ENCODE measurements at places on chromosomes 5 and 9. TPM values are rescaled to one million over a fixed set of nuclear protein-coding genes. Genes with fewer than 3 reads are reported as not detected.
A peak's percentile ranks its signal among the peaks of the same experiment; 100 is the strongest.

- no peak for DNase-seq
Observed at GRCh38 chr5:148687427-148687826, 33.1 kb upstream of the HTR4 start.

DNA sequence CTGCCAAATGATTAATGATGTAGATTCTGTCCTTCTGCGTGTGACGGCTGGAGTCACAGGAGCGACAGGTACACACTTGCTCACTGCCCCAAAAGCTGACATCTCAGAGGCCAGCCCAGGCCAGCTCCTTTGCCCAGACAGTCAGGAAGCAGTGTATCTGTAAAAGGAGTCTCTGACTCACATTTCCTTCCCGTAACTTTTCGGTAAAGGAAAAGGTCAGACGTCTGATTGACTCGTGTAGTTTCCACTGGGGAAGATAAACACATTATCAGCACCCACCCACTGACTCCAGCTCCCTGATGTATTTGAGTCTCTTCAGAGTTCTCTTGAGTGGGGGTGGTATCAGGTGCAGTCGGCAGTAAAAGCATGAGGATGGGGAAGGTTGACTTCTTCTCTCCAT is 64.4 kb upstream of the WWC1 start:
- DNase-seq, result no peak

- DNase-seq, result no peak
Observed at GRCh38 chr5:73815631-73816030, 189.6 kb downstream of the ARHGEF28 start.

GRCh38 chr5:33608344-33609041 is 167.7 kb downstream of the TARS1 start:
- DNase-seq, result peak; percentile 19

DNA sequence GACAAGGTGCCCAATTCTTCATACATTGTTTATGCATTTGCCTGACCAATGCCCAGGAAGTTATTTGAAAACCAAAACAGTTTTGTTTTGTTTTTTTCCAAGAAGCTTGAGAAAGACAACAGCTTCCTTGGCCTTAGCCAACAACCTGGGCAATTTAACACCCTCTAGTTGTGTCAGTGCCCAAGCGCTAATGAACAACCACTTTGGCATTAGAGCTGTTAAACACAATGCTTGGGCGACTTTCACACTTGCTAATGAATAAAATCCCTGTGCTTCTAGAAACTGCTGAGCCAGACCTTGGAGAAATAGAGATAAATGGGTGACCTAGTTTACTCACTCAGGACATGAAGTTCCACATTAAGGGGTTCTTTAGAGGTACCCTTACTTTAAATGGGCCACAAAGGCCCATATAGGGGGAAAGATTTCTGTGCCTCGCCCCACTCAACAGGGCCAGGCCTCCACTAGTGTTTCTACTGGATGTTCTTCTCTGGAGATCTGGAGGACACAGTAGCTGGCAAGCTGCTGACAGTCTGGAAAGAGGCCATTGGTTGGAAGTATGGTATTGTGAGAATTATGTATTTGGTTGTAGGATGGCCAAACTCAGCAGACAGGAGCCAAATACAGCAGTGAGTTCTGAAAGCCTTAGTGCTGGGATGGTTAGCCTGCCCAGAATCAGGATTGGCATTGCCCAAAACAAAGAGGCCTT is 179.8 kb downstream of the DOCK8 start:
- DNase-seq, result no peak

GRCh38 chr9:136053757-136054142 is 41.3 kb downstream of the NACC2 start:
- DNase-seq, result no peak

GRCh38 chr5:69271376-69271775 is 36.7 kb downstream of the CDK7 start:
- DNase-seq, result peak; percentile 2

GRCh38 chr9:109793921-109794320 is 13.9 kb downstream of the PALM2AKAP2 start:
- DNase-seq, result no peak

DNA sequence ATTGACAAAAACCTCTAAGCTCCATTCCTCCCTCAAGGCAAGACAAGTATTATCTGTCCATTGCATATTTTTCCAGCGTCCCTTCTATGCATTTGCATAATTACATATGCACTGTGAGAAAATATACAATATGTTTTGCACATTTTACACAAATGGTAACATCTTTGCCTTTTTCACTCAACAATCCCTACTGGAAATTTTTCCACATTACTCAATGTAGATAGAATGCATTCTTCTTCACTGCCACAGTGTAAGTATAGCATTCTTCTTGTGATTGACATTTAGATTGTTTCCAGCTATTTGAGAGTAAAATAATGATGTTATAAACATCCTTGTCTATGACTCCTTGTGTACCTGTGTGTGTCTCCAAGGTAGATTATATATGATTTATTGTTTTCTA is 205.0 kb downstream of the SLIT3 start:
- DNase-seq, result no peak

- no peak for DNase-seq
Observed at GRCh38 chr9:79578891-79579290, 7.1 kb downstream of the TLE4 start.

DNA sequence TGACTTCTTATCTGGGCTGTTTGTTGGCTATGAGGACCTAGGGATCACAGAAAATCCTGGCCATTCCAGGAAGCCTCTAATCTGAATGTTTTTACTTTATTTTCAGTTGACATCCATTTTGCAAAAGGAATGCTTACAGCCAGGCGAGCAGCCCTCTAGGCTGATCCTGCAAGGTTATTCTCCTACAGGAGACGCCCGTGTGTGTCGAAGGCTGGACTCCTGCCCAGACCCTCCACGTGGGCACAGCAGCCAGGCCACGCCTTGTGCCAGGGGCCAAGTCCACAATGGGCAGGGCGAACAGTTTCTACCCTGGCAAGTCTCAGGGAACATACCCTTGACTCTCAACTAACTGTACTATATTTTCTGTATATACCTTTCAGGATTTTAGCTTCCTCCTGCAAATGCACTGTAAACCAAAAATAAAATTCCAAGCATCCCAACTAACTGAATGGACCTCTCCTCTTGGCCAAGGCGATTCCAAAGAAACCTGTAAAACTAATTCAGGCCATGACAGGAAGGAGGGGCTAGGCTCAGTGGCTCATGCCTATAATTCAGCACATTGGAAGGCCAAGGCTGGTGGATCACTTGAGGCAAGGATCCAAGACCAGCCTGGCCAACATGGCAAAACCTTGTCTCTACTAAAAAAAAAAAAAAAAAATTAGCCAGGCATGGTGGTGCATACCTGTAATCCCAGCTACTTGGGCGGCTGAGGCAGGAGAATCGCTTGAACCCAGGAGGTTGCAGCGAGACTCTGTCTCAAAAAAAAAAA is 5.7 kb downstream of the CMBL start:
- no peak for DNase-seq

DNA sequence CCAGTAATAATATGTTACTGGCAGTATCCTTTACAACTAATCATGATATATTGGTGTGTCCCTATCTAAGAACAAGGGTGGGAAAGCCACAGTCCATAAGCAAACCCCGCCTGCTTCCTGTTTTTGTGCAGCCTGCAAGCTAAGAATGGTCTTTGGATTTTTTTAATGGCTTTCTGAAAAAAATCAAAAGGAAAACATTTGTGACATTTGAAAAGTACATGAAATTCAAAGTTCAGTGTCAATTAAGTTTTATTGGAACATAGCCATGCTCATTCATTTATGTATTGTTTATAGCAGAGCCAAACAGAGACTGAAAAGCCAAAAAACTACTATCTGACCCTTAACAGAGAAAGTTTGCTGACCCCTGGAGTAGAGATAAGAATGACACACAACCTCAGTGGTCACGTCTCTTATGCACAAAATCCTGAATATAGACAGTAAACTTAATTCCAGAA is 12.8 kb upstream of the TMEM245 start:
- DNase-seq, result no peak

DNA sequence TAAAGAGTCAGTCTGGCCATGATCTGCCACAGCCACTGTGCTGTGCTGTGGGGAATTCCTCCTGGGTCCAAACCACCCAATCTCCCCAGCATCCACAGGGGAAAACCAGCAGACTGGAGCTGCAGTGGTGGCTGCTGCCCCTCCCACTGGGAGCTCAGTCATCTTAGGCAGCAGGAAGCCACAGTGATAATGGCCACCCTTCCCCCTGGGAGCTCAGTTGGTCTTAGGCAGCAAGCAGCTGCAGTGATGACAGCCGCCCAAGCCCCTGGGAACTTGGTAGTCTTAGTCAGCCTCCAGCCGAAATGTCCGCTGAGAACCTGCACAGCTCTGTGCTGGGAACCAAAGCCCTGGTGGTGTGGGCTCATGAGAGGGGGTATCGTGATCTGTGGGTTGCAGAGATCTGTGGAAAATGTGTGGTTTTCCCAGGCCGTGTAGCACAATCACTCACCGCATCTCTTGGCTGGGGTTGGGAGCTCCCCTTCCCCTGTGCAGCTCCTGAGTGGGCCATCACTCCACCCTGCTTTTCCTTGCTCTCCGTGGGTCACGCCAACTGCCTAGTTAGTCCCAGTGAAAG is 38.4 kb upstream of the SMIM15 start:
- DNase-seq, result no peak

- DNase-seq, result no peak
Observed at GRCh38 chr9:95939472-95939871, 64.0 kb downstream of the ERCC6L2 start.

- no peak for DNase-seq
Observed at GRCh38 chr9:75658301-75658905, 232.1 kb upstream of the PCSK5 start.

DNA sequence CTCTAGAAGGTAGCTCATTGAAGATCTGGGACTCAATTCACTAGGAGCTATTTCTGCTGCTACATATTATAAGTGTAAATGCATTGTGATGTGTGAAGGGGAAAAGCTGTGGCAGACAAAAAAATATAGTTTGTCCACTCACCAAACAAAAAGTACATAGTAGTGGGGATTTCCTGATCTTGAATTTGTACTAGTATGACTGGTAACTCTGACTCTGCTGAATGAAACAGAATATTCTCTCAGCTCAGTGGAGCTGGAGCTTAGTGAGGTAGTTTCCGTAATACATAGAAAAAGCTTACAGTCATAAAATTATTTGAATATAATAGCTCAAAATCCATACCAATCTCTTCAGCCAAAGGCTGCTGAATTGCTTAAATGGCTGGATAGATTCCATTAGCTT is 455.6 kb upstream of the CD180 start:
- no peak for DNase-seq

DNA sequence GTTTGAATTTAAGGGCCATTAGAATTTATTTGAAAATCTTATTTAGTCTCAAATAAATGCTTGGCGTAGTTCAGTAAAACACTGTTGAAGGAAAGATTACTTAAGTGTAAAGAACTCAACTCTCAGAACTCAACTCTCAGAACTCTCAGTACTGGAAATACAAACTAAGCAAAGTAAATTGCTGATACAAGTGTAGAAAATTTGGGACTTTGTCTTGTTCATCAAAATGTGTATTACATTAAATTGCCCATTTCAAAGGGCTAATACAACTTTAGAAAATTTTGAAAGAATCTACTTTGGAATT is 99.4 kb downstream of the CSNK1G3 start:
- no peak for DNase-seq

GRCh38 chr9:83681490-83681889 is 26.3 kb downstream of the UBQLN1 start:
- DNase-seq, result no peak

DNA sequence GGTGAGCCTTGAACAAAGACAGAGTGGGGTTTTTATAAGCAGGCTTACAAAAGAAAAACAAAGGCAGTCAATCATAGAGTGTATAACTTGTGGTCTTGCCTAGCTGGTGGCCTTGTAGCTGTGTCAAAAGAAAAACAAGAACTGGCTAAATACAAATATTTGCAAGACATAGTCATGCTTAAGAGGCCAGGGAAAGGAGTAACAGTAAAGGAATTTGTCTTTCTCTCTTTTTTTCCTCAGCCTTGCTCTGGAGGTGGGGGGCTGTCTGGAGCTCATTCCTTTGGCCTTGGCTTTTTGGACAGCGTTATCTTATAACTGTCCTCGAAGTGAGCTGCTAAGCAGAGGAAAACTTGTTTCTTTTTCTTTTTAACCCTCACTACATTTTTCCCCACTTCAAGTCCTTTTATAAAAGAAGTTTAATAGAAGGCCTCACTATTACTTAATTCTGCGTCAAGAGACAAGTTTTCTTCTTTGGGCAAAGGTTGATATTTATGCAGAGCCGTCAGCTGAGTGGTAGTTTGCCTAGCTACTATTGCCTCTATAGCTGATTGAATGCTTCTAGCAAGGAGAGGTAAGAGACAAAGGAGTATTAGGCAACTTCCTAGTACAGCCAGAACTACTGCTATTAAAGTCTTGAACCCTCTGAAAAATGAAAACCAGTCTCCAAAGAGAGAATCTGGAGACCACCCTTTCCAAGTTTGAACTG is 14.3 kb downstream of the CEL start:
- DNase-seq, result no peak

- no peak for DNase-seq
Observed at GRCh38 chr5:52894451-52894850, 94.7 kb upstream of the ITGA2 start.

DNA sequence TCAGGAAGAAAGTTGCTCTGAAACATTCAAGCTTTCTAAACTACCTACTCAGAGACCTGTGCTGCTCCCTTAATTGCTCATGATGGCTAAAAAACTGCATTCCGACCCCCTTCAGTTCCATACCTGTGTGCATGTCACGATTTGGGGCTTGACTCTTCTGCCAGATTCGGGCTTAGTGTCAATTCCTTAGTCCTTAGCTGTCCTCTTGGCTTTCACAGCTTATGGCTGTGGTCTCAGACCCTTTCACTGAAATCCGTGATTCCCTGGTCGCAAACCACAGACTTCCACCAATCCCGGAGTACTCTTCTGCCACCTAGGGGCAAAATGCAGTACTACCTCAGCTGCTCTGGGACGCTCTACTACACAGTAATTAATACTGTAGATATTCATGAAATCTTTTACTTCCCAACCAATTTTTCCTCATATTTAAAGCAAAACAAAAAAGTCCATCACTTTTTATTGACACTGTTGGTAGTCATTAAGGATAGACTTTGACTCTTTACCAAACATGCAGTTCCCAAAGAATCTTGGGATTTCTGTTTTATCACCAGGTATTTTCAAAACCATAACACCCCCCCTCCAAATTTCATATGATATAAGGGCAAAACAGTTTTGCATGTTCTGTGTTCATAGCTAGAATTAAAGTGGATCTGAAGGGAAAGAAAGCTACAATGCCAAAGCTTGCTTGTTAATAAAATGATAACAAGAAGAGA is 617.4 kb downstream of the SLCO4C1 start:
- DNase-seq, result peak; percentile 75

DNA sequence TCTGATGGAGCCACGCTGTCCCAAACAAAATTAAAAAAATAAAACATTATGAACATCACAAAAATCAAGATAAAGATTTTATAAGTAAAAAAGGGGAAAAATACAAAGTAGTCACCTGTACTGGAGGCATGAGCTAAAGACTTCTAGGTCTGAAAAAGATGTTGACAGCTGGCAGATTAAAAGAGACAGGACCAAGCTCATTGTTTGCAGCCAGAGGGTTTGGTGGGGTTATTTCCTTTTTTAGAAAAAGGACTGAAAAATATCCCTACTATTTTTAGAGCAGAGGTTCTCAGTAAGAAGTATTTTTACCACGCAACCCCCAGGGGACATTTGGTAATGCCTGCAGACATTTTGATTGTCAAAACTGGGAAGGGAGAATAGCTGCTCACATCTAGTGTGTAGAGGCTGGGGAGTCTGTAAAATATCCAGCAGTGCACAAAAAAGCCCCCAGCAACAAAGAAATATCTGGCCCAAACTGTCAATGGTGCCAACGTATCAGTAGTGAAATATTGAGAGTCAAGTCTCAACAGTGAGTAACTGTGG is 353.4 kb downstream of the TLE1 start:
- DNase-seq, result no peak

The SECISBP2 gene
- 88.7 TPM for polyA plus RNA-seq

The ANKRD31 gene
- polyA plus RNA-seq, result 0.34 TPM

The SUSD1 gene
- polyA plus RNA-seq, result 26.9 TPM

The IRX4 gene
- polyA plus RNA-seq, result not detected

The PCDHGB6 gene
- 6.4 TPM for polyA plus RNA-seq

The SLC36A3 gene
- not detected for polyA plus RNA-seq

The RMRP gene
- not detected for polyA plus RNA-seq

All from right lung (tissue), 10 donors.